Natural killer cell treated with Interleukin-12 subunit alpha and Interleukin-12 subunit beta and Interleukin-15 and Interleukin-18, amount 100 ng/mL, for 72 hours (primary cell): ENCODE measurements at places on chromosomes 6 and 20. TPM values are rescaled to one million over a fixed set of nuclear protein-coding genes. Genes with fewer than 3 reads are reported as not detected.

The LPA gene
- total RNA-seq: not detected

The KPNA5 gene
- 7.6 TPM for total RNA-seq

The FAM209B gene
- total RNA-seq: 1.7 TPM

The TMEM30A gene
- total RNA-seq: 60.6 TPM

The BTNL2 gene
- not detected for total RNA-seq

The WFDC5 gene
- not detected for total RNA-seq

The LY86 gene
- total RNA-seq: not detected

The PPP1R16B gene
- 74.6 TPM for total RNA-seq

The ASCC3 gene
- total RNA-seq: 61.7 TPM

The SLC25A27 gene
- total RNA-seq: 1.0 TPM

The TSBP1 gene
- not detected for total RNA-seq

The SNAP91 gene
- total RNA-seq: not detected

The ZC2HC1B gene
- total RNA-seq: not detected

The PLCB4 gene
- total RNA-seq: not detected

The MUCL3 gene
- total RNA-seq: not detected

The KHDC1L gene
- 0.50 TPM for total RNA-seq

The TAF4 gene
- total RNA-seq: 53.6 TPM

The TBX18 gene
- not detected for total RNA-seq

The TOMM34 gene
- 25.1 TPM for total RNA-seq

The FOXA2 gene
- not detected for total RNA-seq

The BPIFB1 gene
- total RNA-seq: not detected

The DEFB124 gene
- total RNA-seq: not detected

The C6orf15 gene
- total RNA-seq: not detected

The DACT2 gene
- not detected for total RNA-seq

The SSTR4 gene
- total RNA-seq: not detected

The ANGPT4 gene
- not detected for total RNA-seq

The PAQR8 gene
- 4.4 TPM for total RNA-seq

The TDRD6 gene
- not detected for total RNA-seq

The SYCP2L gene
- not detected for total RNA-seq

The HSPA1A gene
- 160 TPM for total RNA-seq

The SFTA2 gene
- total RNA-seq: not detected

The SLC26A8 gene
- total RNA-seq: not detected

The RSPH9 gene
- total RNA-seq: not detected

The RIMS4 gene
- total RNA-seq: not detected

The CTAGE9 gene
- total RNA-seq: not detected

The NR2E1 gene
- not detected for total RNA-seq

The MRPL2 gene
- total RNA-seq: 59.6 TPM

The OPRL1 gene
- total RNA-seq: 0.20 TPM

The HRH3 gene
- total RNA-seq: not detected

The BEND6 gene
- total RNA-seq: not detected

The CHRNA4 gene
- not detected for total RNA-seq

The CDH4 gene
- not detected for total RNA-seq

The ALDH8A1 gene
- 5.2 TPM for total RNA-seq

The TNFAIP3 gene
- total RNA-seq: 121 TPM

The PHF1 gene
- total RNA-seq: 66.6 TPM

The FAM83B gene
- total RNA-seq: not detected

The MAS1 gene
- total RNA-seq: not detected

The COL21A1 gene
- total RNA-seq: not detected

The TAAR9 gene
- not detected for total RNA-seq

The ZNF76 gene
- 24.0 TPM for total RNA-seq
